ENCODE measurements at places on chromosomes 2 and 18.

DNA sequence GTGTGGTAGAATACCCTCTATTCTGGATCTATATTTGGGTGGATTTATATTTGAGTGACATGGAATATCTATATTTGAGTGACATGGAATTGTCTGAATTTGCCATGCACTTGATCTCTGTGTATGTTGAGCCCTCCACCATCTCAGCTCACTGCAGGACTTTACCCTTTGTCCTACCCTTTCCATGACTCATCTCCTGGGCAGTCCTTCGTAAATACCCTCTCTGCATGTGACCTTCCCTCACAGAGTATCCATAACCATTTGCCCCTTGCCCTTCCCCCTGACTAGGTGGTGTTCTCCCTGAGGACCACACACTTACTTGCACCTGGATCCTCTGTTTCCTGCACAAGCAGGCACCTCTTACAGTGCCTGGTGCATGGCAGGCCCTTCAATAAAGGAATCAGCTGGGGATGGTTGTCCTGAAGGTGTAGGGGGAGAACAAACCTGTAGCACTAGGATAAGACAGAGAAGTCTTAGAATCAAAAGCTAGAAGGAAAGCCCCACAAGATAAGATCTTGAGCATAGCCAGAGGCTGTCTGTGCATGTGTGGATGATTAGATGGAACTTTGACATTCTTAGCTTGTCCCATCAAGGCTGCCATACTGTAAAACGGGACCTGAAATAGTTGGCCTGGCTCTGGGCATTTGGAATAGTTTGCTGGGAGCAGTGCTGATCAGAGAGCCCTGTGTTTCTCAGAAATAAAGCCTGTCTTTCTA is 230.4 kb downstream of the FHOD3 start:
- no peak for DNase-seq

GRCh38 chr18:2515908-2516625 is 55.2 kb downstream of the METTL4 start:
- no peak for DNase-seq

- DNase-seq, result no peak
Observed at GRCh38 chr2:202023904-202024266, 9.8 kb upstream of the FZD7 start.

DNA sequence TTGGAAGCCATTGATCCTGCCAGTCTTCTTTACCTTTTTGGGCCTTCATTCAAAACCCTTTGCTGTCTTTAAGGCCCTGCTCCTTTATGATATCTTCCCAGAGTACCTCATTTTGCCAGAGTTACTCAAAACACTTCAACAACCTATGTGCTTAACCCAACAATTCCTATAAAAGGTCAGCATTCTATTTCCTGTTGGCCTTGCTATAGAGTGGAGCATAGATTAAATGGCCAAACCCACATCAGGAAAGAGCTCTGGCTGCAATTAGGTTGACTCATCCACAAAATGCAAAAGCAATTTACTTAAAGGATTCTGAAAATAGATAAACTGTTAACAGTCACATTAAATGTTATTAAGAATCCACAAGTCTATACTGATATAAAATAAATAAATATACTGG is 21.2 kb downstream of the MRPL33 start:
- no peak for DNase-seq

DNA sequence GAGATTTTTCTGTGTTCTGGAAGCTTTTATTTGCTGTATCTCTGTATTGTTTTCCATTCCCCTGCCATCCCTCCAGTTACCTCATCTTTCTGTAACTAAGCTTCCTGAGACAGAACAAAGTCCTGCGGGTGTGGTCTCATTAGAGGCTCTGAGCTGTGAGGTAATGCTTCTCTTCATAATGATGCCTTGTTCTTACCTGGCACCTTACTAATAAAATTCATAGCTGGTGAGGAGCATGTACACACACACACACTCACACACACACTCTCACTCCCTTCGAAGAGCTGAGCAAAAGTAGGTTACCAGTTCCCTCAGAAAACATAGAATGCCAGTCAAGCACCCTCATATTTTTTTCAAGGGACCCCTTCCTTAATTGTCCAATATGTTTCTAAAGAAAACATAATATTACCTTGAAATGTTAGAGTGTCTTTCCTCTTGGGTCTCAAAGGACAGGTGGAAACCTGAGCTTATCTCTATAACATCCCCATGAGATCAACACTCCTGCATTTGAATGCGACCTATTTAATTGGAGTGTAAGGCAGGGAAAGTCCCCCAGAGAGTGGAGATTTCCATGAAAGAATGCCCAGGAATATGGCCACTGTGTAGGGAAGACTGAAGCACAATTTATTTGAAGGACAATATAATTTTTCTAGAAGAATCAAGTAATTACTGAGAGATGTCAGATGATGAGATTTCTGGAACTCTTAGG is 161.6 kb upstream of the NCK2 start:
- DNase-seq, result no peak

DNA sequence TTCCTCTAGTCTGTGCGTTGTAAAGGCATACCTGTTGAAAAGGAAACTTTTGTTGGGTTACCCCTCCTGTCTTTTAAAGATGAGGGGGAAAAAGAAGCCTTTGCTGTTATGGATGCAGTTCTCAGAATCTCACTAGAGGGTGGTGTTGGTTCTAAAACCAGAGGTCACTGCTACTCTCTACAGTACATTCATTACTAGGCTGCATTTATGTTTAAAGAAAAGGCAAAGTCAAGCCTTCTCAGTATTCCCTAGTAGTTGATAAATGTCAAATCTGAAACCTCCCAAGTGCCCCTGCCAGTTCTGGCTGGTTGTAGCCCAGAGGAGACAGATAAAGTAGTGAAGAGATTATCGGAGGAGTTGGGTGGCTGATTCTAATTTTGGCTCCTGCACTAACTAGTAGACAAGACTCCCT is 1.4 kb upstream of the PLCL1 start:
- DNase-seq, result no peak

DNA sequence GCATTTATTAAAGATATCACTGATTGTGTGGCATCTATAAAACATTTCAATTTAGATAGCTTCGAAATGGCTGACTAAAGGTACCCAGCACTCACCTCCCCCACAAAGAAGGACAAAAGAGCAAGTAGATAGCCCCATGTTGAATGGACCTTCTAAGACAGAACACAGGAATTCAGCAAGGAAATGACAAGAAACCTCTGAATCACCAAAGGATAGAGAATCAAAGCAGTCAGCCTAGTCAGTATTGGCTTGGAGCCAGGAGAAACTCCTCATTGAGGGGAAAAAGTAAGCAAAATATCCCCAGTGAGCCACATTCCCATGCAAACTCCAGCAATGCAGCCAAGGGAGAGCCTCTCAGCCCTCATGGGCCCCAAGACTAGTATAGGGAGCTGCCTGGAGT is 113.7 kb downstream of the BARD1 start:
- DNase-seq, result no peak

- DNase-seq, result no peak
Observed at GRCh38 chr18:75871596-75871995, 444.1 kb upstream of the SMIM21 start.

DNA sequence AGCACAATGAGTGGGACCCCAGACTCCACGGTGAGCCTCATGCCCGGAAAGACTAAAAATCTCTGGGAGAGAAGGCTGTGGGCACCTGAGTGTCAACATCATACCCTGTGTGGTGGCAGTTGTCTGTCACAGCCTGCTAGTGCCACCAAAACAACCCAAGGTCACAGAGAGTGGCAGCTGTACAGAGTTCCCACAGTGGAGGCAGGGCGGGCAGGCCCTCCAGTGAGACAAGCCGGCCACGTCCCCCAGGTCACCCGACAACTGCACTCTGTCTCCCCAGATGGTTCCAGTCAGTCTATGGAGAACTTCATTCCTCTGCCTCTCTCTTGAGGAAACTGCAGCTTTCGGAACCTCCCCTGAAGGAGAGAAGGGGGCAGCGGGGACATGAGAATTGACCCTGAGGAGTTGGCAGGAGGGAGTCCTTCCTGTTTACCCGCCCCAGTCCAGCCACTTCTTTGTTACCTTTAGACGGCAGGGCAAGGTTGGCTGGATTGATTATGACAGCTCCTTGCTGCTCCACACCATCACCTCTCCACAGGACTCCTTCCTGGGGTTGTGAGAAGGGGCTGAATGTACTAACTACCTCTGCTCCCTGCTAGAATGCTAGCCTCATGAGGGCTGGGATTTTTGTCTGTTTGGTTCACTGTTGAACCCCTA is 11.3 kb upstream of the FIGLA start:
- DNase-seq, result no peak

- no peak for DNase-seq
Observed at GRCh38 chr2:217497843-217498377, 504.9 kb downstream of the TNS1 start.

DNA sequence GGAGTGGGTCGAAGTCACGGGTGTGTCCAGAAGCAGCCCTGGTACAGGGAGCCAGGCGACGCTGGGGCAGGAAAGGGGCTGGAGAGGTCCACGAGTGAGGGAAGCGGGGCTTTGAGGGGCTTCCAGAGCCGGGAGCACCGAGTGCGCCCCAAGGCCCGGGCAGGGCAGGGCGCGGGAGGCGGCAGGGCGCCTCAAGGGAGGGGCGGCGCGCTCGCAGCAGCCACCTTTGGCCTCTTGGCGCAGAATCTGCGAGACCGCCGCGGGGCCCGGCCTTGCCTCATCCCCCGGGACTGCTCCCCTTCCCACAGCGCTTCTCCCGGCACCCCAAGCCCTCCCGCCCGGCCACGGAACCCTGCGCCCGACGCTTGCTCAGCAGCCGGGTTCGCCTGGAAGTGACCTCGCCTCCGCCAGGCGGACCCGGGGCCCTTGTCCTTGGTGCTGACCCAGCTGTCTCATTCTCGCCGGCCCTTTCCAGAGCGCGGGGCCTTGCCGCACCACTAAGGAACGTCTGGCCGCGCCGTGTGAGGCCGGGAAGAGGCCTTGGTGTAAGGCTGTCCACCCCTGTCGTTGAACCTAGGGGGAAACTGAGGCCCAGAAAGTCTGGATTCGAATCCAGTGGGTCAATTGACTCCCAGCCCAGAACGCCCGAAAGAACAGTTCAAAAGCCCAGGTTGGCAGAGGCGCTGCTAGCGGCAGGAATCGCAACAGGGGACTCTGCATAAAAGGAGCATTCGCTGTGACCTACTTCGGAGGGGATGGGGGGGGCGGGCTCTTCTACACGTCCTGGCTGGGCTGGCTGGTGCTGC is 584 bp upstream of the DNER start:
- DNase-seq, result no peak

DNA sequence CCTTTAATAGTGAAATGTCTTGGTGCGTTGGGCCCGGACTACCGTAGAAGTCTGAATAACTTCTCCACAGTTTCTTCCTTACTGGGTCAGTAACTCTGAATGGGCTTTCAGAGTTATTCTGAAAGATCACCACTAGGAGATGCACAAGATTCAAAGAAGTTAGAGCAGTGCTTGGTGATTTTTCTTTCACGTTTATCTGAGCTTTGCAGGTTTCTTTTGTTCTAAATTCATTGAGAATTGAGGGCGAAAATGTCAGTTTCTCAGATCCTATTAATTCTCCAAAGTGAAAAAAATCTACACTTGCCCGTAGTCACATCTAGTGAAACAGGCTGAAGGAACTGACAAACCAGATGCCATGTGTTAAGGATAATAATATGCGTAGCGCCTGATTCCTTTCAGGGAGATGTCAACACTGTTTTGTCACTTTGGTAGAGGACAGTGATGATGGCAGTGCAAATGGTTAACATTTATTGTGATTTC is 70.1 kb downstream of the QPCT start:
- no peak for DNase-seq

DNA sequence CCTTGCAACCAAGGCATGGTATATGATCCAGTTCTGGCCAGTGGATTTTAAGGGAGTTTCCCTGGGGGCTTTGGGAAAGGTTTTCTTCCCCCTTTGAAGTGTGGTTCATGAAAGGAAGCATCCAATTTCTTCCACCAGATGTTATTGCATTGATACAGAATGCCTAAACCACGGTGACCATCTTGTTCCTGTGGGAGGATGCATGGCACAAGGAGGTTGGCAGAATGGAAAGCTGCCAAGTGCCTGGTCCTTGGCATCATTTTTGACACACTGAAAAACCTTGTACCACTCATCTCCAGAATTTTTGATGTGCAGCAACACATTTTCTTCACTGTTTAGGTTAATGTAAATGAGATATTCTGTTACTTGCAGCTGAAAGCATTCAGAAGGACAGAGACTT is 55.2 kb upstream of the CXCR4 start:
- no peak for DNase-seq

- no peak for DNase-seq
Observed at GRCh38 chr2:164644036-164644700, 22.9 kb upstream of the GRB14 start.

DNA sequence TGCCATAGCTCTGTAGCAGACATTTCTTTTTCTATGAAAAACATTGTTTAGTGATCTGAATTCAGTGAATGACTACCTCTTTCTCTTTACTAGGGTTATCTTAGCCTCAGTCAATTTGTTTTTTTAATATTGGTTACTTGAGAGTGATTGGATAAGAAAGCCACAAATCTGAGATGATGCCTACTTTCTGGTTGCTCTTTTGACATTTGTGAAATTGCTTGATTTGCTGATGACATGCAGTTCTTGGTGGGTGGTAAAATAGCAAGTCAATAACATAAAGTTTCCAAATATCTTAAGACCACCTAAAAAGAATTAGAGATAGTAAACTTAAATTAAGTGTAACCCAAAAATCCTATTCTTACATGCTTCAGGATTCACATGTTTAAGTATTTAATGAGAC is 199.5 kb upstream of the STON1 start:
- no peak for DNase-seq

DNA sequence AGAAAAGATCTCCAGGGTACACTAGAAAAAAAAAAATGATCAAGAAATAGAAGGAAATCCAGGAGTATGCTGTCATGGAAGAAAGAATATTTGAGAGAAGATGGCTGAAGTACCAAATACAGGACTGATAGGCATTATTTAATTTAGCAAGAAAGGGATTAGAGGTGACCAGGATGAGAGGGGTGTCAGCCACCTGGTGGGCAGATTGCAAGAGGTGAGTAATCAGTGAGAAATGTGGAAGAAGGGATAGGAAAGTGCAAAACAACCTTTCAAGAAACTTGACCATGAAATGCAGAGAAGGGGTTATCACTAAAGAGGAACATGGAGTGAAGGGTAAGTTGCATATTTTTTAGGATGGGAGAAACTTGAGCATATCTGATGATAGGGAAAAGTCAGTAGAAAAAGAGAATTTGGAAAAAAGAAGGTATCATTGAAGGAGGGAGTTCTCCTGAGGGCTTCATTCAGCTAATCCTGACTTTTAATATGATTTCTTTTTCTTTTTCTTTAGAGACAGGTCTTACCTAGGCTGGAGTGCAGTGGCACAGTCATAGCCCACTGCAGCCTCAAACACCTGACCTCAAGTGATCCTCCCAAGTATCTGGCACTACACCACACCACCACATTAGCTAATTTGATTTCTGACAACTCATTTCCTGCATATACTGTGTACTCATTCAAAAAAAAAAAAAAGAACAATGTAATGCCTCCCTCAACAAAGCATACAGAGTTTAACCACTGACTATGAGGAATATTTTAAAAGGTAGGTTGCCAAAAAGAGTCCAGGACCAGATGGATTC is 101.3 kb downstream of the LRP2 start:
- DNase-seq, result no peak

GRCh38 chr2:240364582-240364960 is 70.9 kb upstream of the GPC1 start:
- DNase-seq, result no peak

DNA sequence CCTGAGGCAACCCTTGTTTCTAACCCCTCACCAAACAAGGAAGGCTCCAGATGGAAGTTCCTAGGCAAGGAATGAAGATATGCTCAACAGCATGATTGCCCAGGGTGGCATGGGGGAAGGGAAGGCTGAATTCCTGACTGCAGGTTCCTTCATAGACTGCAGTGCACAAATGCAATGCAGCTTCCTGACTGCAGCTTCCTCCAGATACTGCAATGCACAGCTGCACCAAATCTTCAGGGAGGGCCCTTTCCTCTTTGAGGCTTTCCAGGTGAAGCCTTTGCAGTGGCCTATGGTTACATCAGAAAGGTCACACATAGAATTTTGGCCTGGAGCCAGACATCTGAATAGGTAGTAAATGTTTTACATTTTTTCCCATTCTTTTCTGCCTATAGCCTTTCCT is 58.8 kb upstream of the DYNAP start:
- no peak for DNase-seq

Data from activated T-helper 1 cell treated with anti-CD3 and anti-CD28 coated beads, Interleukin-2, amount 50 U/mL, for 16 hours (primary cell).